ENCODE measurements at places on chromosomes 6 and 20.

GRCh38 chr20:63641146-63641791 is 12.0 kb downstream of the STMN3 start:
- DNase-seq = peak; percentile 42

GRCh38 chr20:34824452-34824805 is 1.0 kb downstream of the NCOA6 start:
- DNase-seq = peak; percentile 82

DNA sequence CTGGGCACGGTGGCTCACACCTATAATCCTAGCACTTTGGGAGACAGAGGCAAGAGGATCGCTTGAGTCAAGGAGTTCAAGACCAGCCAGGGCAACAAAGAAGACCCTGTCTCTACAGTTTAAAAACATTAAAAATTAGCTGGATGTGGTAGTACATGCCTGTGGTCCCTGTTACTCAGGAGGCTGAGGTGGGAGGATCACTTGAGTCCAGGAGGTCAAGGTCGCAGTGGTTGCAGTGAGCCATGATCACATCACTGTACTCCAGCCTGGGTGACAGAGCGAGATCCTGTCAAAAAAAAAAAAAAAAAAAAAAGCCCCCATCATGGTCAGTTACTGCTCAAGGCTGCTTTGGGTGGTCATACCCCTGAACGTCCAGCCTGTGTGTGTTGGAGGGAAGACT is 55.8 kb downstream of the ARHGAP40 start:
- no peak for DNase-seq

DNA sequence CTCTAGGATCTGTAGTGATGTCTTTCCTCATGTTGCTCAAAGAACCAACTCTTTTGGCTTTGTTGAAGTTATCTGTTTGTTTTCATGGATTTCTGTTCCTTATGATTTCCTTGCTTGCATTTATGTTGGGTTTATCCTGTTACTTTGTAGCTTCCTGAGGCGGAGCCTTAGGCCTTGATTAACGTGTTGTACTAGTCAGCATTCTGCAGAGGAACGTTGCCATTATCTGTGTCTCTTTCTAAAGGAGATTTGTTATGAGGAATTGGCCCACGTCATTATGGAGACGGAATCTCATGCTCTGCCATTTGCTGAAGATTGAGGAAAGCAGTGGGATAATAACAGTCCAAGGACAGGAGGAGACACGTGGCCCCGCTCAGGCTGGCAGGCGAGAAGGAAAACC is 29.9 kb downstream of the UCKL1 start:
- no peak for DNase-seq

- DNase-seq = no peak
Measured at GRCh38 chr20:47019121-47019824, 124.6 kb downstream of the EYA2 start.

GRCh38 chr20:62297449-62298227 is 5.2 kb upstream of the ADRM1 start:
- DNase-seq = no peak

DNA sequence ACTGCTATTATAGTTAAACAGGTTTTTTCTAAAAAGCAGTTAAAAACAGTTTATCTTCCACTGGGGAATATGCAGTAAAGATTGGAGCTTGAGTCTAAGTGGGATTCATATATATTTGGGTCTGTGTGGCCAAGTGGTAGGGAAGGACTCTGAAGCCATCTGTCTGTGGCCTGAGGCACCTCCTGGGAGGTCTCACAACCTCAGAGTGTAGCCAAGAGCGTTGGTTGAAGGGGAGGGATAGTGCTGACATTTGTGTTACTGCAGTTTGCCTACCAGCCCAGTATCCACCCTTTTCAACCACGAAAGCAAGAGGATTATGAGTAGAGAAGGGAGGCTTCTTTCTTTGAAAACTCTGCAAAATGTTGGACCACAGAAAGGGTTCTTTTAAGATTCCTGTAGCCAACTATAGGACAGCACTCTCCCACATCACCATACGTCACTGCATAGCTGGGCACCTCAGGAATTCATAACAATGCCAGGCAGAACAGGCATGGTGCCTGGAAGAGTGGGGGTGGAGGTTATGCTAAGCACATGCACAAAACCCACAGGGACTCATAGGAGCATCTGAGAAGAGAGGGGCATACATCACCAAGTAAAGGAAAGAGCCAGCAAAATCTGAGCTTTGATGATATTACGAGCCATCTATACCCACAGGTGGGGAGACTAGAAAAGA is 90.5 kb upstream of the HEY2 start:
- DNase-seq = no peak

DNA sequence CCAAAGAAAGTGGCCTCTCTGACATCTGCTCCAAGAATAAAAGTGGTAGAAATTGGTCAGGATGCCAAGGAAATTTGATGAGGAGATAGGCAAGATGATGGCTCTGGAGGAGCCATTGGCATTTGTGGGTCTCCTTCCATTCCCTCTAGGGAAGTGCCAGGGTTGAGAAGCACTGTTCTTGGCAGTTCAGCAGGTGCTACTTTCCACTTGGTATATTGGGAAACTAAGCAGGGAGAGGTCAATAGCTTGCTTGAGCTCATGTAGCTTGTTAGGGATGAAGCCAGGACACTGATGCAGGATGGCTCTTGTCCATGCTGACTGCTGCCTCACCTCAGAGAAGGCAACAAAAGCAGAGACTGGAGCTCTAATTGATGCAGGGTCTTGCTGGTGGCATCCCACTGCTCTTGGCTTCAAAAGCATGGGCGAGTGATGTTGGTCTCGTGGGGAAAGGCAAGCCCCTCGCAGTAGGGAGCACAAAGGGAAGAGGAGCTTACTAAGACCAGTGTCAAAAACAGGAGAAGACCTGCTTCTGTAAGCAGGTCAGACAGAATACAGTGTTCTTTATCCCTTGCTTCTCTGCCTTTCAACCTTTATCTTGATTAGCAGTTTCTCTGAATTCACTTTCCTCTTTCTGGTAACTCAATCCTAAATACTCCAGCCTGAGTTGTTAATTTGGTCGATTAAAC is 73.1 kb upstream of the RIPOR2 start:
- DNase-seq = no peak

GRCh38 chr6:157025437-157025836 is 248.3 kb downstream of the ARID1B start:
- no peak for DNase-seq

DNA sequence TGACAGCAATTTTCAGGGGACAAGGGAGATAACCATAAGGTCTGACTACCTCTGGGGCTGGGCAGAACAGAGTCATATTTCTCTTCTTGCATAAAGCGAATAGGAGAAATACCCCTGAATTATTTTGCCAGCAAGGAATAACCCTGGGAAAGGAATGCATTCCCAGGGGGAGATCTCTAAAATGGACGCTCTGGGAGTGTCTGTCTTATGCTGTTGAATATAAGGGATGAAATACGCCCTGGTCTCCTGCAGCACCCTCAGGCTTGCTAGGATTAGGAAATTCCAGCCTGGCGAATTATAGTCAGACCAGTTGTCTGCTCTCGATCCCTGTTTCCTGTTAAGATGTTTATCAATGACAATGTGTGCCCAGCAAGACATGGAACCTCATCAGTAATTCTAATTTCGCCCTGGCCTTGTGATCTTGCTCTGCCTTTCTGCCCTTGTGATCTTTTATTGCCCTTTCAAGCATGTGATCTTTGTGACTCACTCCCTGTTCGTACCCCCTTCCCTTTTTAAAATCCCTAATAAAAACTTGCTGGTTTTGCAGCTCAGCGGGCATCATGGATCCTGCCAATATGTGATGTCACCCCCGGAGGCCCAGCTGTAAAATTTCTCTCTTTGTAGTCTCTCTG is 221.6 kb upstream of the HS3ST5 start:
- DNase-seq = no peak

DNA sequence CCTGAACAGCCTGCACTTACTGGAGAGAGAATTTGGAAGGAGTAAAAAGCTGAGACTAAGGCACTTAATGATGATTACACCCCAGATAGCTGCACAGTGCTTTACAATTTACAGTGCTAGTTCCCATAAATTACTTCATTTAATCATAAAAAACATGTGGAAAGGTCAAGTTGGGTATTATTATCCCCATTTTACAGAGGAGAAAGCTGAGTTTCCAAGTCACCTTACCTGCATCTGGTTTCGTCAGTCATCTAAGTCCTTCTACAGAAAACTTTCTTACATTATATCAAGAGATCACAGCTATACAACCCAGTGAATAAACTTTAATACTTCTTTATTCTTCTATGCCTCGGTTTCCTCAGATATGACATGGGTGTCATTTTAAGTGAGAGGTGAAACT is 3.3 kb downstream of the PTPRK start:
- DNase-seq = no peak
